ENCODE measurements at places on chromosomes 7 and 10. TPM values are rescaled to one million over a fixed set of nuclear protein-coding genes. Genes with fewer than 3 reads are reported as not detected.

GRCh38 chr7:66542049-66542448 lies 86.6 kb upstream of the KCTD7 start:
- no peak for DNase-seq

DNA sequence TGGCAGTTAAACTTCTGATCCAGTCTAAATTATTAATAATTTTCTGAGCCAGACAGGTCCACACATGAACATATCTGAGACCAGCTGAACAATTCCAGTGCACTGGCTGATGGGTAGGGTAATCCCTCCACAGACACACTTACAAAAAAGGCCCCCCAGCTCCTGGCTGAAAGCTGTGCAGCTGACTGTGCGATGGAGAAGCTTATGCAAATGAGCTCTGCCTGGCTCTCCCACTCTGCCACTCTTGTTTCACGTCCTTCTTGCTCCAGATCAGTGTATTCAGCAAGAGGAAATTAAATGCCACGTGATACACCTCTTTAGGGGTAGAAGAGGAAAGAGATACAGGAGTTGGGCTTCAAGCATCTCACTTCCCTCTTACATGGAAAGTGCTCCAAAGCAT lies 76.4 kb upstream of the FEZF1 start:
- DNase-seq, result no peak

- peak; percentile 68 for DNase-seq
Observed at GRCh38 chr10:112792487-112793201, 157.4 kb upstream of the TCF7L2 start.

- peak; percentile 38 for DNase-seq
Observed at GRCh38 chr7:42053834-42054233, 183.2 kb downstream of the GLI3 start.

GRCh38 chr7:22921386-22922086 lies 92.4 kb downstream of the HYCC1 start:
- DNase-seq, result no peak

- DNase-seq, result no peak
Observed at GRCh38 chr10:5461203-5461588, 38.2 kb downstream of the CALML5 start.

- DNase-seq, result no peak
Observed at GRCh38 chr10:69835875-69836730, 34.4 kb downstream of the COL13A1 start.

GRCh38 chr10:58143944-58144343 lies 123.8 kb downstream of the IPMK start:
- DNase-seq, result no peak

Gene OR2A42
- total RNA-seq, result not detected

Gene GSTO2
- total RNA-seq, result 2.1 TPM
